ENCODE measurements at places on chromosomes 2 and 18.

DNA sequence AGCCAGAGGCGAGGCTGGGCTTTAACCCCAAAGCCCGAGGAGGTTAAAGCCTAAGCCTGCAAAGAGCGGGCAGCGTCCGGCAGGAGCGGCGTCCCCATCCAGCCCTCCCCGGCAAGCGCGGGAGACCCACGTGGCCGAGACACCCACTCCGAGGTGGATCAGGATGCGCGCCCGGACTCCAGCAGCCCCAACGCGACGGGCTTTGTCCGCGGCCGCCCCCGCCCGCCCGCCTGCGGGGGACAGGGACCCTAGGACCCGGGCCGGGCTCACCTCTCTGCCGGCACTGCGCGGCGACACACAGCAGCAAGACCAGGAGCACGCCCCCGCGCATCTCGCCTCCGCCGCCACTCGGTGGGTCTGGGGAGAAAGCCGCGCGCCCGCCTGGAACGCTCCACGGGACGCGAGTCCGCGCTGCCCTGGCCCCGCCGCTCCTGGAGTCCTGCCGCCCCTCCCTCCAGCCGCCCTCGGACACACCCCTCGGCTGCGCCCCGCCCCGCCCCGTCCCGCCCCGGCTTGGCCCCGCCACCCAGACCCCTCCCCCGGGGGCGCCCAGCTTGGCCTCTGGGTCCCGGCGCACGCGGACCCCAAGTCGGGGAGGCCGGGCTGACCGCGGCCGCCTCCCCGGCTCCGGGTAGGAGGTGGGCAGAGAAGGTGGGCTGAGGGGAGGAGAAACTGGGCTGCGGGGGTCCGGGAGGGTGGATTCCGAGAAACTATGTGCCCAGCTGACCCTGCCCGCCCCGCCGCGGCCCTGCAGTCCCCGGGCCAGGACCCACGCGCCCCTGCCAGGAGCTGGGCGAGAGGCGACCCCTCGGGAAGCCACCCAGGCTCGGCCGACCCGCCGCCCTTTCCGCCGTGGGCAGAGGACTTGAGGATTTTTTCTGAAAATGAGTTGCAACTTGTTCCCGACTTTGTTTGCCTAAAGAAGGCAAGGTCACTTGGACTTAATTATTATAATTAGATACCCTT lies at the start of gene LAMA1:
TSS of gene LAMA1 (minus strand) at position 408 of the 966 bp plus-strand sequence. CDS start at position 331, 77 bp downstream.
- DNase-seq = no peak

- no peak for DNase-seq
These were observed 25.3 kb upstream of the SEMA4C start for GRCh38 chr2:96895032-96895745.

GRCh38 chr18:12803069-12803936 lies 80.7 kb downstream of the PTPN2 start:
- DNase-seq = no peak

GRCh38 chr2:236338495-236339184 lies 74.4 kb upstream of the ASB18 start:
- no peak for DNase-seq

- no peak for DNase-seq
These were observed 2.5 kb downstream of the CD8A start for GRCh38 chr2:86788165-86788564.

- DNase-seq = no peak
These were observed 945 bp upstream of the ASXL2 start for GRCh38 chr2:25879133-25879730.

GRCh38 chr2:204175552-204176271 lies 239.1 kb downstream of the ICOS start:
- DNase-seq = no peak

GRCh38 chr2:156399224-156399949 lies 36.8 kb upstream of the GPD2 start:
- no peak for DNase-seq

DNA sequence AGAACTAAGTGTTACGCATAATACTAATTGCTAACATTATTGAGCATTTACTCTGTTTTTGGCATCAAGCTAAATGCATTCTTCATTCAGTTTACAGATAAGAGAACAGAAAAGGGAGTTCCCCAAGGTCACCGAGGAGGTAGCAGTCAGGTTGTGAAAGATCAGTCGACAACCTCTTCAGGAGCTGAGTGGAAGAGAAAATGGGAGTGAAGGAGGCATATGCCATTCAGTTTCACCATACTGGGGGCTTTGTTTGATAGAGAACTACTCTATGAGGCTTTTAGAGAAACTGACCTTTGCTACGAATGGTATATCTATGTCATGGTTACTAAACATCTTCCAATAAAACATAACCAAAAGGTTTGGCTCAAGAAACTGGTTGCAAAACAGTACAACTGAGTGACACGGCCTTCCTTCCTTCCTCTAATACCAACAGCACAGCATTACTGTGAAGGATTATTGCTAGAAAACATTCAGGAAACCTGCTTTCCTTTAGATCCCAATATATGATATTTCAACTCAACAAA lies 112.1 kb downstream of the RBMS1 start:
- DNase-seq = no peak

DNA sequence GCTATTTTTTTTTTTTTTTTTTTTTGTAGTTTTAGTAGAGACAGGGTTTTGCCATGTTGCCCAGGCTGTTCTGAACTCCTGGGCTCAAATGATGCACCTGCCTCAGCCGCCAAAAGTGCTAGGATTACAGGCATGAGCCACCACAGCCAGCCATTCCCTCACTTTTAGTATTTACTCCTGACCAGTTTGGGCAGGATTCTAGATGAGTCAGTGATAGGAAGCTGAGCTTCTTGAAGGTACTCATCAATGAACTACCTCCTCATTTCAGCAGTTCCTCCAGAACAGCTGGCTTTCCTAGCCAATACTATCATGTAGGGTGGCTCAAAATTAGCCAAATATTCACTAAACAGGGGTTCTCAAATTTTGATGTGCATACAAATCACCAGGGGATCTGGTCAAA lies 57.2 kb downstream of the CYBRD1 start:
- no peak for DNase-seq

GRCh38 chr2:11344956-11345677 lies 681 bp upstream of the ROCK2 start:
- peak; percentile 76 for DNase-seq

DNA sequence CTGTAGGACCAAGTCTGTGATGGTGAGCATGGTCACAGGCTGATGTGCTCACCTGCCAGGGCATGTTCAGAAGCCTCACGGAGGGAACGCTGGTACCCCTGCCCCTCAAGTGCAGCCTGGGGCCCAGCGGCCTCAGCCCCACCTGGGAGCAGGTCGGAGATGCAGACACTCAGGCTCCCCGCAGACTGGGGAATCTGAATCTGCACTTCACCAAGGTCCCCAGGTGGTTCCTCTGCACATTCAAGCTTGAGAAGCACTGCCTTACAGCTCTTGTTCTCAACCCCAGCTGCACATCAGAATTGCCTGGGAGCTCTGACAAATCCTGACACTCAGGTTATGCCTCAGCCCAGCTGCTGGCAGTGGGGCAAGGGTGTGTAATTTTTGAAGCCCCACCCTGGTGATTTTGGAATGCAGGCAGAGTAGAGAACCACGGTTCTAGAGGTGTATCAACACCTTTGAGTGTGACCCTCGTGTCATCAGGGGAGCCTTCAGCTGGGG lies 54.8 kb downstream of the CRACDL start:
- DNase-seq = no peak

DNA sequence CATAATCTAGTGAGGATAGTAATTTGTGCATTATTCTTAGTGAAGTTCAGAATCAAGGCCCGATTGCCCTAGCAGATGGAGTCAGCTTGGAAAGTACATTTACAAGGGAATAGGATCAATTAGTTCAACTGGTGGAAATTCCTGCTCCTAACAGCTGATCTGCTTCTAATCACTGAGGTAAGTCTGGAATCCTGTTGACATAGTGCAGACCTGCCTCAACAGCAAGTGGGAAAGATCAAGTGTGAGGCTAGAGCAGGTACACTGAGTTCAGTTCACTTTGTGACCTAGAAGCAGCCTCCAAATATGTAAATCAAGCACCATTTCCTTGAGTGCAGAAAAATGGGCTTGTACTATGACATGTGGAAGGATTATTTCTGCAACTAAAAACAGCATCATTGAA lies 111.2 kb upstream of the NOSTRIN start:
- no peak for DNase-seq

Measured in HCT116 (cell line).